ENCODE measurements at places on chromosomes 12 and 14.

- no peak for DNase-seq
Measured at GRCh38 chr12:24996102-24996797, 47.3 kb upstream of the BCAT1 start.

DNA sequence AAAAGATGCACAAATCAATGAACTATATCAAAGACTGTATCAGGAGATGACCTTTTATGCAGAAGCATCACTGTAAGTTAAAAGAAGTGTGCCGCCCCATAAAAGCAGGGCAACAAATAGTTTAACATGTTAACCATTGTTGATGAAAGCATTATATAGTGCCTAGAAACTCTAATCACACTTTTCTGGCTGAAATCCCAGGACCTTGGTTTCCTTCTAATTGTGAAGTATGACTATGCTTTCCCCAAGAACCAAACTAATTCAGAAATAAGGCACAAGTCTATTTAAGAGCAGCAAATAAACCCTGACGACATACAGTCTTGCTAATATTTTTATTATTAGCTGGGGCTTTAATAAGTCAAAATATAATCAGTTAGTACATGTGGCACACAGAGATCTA lies 21.7 kb downstream of the RACGAP1 start:
- no peak for DNase-seq

DNA sequence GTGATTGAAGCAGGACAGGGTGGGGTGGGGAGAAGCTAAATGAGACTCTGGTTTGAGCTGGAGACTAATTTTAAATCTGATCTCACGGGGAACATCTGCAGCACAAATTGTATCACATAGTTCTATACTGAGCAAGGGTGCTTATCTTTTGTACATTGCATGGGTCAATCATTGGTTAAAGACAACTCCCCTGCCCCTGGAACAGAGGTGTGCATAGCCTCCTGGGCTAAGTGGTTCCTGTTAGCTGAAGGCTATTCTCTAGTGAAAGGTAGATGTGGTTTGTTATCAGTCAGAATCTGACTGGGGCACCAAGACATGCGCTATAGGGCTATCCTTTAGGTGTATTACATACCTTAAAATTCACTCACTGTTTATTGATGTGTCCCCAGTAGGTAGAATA lies 103.9 kb upstream of the KITLG start:
- no peak for DNase-seq

DNA sequence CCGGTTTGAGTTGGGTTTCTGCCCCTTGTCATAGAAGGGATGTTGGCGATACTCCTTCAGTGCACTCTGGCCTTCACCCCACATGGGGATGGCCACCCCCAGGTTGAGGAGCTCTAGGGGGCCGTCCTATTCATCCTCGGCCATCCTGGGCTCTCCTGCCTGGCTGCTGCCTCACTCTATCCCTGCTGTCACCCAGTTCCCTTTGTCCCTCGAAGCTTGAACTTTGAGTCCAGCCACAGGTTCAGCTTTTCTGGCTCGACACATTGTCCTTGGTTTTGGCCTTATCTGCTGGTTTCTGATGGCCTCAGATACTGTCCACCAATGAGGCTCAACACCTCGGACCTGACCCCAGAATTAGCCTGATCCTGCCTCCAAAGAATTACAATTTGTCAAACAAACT lies 58.6 kb downstream of the C14orf132 start:
- no peak for DNase-seq

DNA sequence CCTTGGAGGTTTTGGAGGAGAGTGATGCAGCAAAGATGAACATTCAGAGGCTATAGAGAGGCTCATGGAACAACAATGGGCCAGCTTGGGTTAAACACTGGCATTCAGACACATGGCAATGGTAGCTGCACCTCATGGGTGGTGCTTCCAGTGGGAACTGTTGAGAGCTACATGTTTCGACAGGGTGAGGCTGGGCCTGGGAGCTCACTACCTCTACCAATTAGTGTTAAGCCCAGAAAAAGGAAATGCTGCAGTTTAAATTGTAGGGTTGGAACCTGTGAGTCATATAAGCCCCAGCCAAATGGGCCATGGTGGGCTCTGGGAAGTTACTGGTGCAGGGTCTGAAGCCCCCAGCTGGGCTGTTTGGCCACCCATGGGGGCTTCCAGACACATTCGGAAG lies 279.7 kb downstream of the ZFP36L1 start:
- no peak for DNase-seq

- DNase-seq: no peak
Measured at GRCh38 chr14:71932229-71932981, at the start of gene RGS6. TSS of gene RGS6 (plus strand) at chr14:71932429.

DNA sequence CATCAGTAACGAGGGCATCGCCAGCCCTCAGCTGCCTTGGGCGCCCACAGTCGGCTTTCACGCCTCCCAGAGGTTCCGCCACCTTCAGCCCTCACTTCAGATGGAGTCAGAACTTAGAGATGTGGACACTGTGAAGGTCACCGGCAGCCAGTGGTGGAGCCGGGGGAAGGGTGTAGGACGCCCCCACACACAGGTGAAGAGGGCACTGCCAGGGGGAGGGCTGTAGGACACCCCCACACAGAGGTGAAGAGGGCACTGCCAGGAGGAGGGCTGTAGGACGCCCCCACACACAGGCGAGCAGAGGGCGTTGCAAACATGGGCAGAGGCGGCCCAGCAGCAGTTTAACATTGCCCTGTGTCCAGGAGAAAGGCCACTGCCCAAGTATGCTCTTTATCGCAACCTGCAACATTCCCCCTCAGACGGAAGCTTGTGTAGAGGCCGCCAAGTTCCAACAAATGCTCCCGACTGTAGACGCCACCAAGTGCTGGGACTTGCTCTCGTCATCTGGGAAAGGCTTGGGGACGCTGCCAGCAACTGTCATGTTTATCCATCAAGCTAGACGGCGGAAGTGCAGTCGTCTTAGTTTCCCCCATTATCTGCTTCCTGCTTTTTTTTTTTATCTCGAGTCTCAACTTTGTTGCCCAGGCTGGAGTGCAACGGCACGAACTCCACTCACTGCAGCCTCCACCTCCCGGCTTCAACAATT lies 4.9 kb upstream of the ANKLE2 start:
- DNase-seq: no peak

GRCh38 chr12:4710113-4710512 lies 10.1 kb upstream of the GALNT8 start:
- DNase-seq: no peak

DNA sequence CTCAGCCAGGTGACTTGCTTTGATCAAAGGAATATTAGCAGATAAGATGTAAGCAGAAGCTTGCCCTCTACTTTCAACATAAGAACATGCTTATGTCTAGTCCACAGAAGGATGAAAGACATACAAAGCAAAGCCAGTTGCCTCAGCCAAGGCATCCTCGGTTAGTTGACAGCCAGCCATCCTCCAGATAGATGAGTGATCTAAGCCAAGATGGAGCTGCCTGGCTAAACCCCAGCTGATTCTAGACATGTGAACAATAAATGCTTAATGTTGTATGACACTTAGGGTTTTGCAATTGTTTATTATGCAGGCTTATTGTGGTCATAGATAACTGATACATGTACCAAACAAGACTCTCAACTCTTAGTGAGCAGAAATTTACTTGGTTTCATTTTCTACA lies 157.6 kb upstream of the TMTC2 start:
- no peak for DNase-seq

DNA sequence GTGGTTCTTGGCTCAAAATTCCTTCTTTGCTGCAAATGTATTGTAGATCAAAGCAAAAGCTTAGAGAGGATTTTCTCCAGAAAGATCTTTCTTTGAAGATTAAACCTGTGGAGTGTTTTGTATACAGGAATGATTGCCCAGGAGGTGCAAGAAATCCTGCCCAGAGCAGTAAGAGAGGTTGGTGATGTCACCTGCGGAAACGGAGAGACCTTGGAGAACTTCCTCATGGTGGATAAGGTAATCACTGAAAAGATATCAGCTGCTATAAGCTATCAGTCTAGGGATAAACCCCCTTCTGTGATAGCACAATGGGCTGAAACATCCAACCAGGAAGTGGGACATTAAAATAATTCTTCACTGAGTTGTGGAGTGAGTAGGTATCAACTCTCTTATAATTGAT lies 85.7 kb downstream of the MYRFL start:
- DNase-seq: no peak

GRCh38 chr12:12822886-12823285 lies 9.7 kb downstream of the DDX47 start:
- DNase-seq: no peak

DNA sequence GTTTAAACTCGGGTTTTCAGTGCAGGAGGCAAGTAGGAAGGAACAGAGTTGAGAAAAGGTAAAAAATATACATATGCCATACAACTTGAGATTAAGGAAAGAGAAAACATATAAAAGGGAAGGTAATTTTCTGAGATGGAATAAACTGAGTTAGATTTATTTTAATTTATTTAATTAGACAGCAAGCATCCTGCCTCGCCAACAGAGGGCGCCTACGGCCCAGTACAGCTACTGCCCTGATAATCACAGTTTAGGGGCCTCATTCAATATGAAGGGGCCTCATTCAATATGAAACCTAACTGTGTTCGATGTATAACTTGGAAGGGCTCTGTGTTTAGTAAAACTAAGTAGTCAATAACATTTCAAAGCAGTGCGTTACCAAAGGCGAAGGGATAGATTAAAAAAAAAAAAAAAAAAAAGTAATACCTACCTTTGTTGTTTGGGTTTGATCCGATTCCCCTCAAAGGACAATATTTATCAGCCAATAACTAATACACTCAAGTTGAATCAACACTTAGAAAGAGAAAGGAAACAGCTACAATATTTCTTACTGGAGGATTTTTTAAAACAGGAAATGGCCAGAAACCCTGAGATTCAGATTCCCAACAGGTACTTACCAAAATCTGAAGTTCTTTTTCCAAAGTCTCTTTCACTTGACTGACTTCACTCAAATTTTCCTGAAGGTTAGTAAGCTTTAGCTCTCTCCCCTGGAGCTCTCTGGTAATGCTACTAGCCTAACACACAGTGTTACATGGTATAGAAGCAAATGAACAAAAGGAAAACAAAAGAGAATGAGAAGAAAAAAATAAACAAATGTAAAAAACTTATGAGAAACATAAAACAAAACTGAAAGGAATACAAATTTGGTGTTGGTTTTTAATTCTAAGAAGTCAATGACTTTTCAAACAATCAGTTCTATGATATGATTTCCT lies 70.0 kb upstream of the VPS33A start:
- peak; percentile 6 for DNase-seq

GRCh38 chr14:22836301-22837113 lies at the start of gene MMP14:
TSS of gene MMP14 (plus strand) at chr14:22836585. CDS start at chr14:22836818, 233 bp downstream.
- DNase-seq: no peak

DNA sequence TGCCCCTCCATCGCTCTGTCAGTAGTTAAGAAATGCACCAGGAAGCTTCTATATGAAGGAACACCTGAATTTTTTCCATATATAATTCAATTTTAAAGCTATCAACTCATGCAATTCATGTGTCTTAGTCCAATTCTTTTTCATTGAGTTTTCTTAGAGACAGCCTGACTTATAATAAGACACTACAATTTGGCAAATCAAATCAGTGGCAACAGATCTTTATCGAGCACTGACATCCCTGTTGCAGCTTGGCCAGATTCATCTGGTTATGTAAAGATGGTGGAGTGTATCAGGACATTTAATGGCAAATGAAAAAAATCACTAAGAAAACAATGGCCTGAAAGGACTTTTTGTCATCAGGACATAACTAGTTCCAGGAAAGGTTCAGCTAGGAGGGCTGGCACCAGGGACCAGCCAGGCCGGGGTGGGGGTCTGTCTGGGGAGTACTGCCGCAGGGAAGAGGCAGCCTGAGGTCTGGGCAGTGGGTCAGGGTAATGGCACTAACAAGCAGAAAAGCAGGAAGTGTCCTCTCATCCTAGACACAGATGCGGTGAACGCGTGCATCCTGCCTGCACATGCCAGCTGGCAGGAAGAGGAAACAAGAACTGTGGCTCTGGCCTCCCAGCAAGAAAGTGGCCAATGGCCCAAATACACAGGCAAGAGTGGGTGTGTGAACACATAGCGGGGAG lies 100.5 kb upstream of the LMNTD1 start:
- no peak for DNase-seq

DNA sequence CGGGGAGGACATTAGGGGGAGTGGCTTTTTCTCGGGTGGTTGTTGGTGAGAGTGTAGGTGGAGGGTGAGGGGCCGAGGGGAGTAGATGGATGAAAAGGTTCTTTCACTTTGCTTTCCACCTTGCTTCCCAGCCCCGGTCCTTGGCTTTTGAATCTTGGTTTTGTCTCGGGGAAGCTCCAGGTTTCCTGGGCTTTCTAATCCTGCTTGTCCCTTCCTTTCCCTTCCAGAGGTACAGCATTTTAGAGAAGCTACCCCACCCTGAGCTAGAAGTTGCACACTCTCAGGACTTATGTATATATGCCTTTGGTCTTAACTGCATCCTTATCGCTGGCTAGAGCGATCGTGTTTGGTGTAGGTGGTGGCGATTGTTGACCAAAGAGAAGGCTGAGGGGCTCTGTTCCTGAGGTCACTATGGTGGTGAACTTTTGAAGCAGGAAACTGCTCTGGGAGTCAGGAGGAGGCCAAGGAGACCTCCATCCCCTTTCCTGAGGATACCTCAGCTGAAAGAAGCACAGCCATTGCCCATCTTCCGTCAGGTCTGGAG lies 862 bp downstream of the PIP4K2C start:
- no peak for DNase-seq

DNA sequence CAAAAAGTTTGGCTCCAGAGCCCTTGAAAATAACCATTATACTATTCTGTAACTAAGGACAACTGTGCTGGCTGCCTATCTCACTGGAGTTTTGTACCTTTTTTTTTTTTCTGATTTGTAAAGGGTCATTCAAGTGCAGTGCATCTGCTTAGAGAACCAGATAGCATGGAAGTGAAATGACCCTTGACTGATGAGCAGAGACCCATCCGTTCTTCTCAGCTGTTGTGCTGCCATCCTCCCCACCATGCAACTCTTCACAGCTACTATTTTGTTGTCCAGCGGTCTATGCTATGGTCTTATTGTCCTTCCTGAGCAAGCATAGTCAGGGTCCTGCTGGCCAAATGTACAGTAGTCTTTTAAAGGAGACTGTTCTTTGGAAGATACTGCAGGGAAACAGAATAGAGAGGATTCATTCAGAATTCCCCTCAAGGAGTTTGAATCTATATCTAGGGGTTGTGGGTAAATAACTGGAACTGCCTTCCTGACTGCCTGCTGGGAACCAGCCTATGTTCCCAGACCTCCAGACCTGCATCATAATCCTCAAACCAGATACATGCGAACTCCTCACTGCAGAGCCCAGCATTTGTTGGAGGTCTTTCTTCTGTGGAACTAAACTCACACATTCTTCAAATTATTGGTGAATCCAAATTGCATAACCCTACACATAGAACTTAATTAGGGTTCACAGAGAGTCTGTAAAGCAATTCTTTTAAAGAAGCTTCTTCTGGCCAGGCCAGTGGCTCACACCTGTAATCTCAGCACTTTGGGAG lies 41.1 kb downstream of the GPR19 start:
- no peak for DNase-seq

DNA sequence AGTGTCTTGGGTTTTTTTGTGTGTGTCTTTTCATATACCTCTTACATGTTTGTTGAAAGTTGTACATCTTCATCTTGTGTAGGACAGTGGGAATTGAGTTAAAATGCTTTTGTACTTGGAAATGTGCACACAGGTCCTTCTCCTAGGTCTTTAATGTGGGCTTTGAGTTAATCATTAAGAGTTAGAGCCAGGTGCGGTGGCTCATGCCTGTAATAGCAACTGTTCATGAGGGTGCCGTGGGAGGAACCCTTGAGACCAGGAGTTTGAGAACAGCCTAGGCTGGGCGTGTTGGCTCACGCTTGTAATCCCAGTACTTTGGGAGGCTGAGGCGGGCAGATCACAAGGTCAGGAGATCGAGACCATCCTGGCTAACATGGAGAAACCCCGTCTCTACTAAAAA lies 13.9 kb downstream of the CLECL1 start:
- no peak for DNase-seq

- peak; percentile 14 for DNase-seq
Measured at GRCh38 chr12:120584343-120585149, 3.3 kb upstream of the POP5 start.
